ENCODE measurements at places on chromosomes 12 and 14.
A peak's percentile ranks its signal among the peaks of the same experiment; 100 is the strongest.

- no peak for DNase-seq
Observed at GRCh38 chr14:90781876-90782275, 34.4 kb downstream of the TTC7B start.

GRCh38 chr12:92492291-92492690 lies 210.5 kb upstream of the PLEKHG7 start:
- DNase-seq = no peak

GRCh38 chr12:121861636-121862254 lies 3.1 kb upstream of the HPD start:
- no peak for DNase-seq

DNA sequence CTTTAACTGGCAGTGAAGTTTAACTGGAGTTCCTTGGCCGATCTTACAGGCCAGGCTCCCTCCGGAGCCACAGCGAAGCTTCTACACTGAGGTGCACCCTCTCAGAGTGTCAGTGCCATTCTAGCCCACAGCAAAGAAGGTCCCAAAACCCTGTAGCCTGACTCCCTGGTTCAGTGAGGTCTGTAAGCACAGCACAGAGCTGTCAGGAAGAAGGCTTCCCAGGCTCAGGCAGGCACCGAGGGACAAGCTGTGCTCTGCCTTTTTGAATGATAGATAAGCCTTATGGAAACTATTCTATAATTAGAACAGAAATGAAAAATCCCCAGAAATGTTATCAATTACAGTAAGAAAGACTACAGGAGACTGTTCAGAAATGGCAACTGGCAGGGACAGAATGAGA lies 40.2 kb downstream of the MOK start:
- DNase-seq = no peak

DNA sequence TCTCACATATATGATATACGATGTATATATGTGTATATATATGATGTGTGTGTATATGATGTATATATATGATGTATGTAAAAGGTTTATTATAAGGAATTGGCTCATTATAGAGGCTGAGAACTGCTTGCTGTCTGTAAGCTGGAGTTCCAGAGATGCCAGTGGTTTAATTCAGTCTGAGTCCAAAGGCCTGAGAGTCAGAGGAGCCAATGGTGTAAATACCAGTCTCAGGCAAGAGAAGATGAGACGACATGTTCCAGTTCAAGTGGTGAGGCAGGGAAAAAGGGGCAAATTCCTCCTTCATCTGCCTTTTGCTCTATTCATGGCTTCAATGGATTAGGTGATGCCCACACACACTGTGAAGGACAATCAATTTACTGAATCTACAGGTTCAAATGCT lies 17.1 kb upstream of the STYK1 start:
- no peak for DNase-seq

GRCh38 chr12:99027461-99027860 lies 382.4 kb downstream of the APAF1 start:
- no peak for DNase-seq

DNA sequence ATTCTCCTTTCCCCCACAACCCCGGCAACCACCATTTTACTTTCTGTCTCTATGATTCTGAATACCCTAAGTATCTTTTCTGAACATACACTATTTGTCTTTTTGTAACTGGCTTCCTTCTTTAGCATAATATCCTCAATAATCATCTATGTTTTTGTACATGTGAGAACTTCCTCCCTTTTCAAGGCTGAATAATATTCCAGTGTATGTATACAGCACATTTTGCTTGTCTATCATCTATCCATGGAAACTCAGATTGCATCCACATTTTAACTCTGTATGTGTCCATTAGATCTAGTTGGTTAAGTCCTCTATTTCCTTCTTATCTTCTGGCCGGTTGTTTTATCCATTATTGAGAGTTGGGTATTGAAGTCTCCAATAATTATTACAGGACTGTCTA lies 64.1 kb upstream of the TTC7B start:
- no peak for DNase-seq

DNA sequence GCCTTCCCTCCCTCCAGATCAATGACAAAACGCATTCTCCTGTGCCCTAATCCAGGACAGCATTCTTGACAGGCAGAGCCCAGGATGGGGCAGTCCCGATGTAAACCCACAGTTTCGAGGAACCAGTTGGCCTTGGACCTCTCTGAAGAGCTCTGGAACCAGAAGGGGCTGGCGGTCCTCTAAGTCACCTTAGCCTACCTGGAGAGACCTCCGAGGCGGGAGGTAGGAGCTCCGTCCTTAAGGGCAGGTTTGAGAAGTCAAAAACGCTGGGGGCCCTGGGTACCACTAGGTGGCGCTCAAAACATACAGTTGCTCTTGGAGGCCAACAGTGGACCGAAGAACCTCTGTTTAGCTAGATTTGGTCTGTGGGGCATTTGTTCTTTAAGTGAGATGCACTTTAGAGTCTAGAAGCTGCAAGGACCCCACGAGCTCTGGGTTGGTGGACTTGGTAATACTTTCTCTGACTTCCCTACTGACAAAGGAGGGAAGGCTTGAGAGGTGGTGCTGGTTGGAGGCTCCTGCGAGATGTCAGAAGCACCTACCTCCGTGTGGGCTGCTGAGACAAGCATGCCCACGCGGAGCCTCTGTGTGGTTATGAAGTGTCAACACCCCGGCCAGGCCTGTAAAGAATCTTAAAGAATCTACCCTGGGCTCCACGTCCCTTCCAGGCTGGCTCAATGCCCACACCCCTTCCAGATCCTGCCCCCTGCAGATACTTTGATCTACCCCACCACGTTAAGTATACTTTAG lies 74.8 kb upstream of the CHST11 start:
- peak; percentile 84 for DNase-seq

- no peak for DNase-seq
Observed at GRCh38 chr14:66514213-66514612, 6.3 kb downstream of the GPHN start.

- DNase-seq = no peak
Observed at GRCh38 chr14:61476105-61476753, 154.8 kb downstream of the PRKCH start.

Data from CD4-positive, alpha-beta T cell treated with Interleukin-10 for 1 hour (primary cell).